ENCODE measurements at places on chromosomes 7 and 10.
A peak's percentile ranks its signal among the peaks of the same experiment; 100 is the strongest.

GRCh38 chr10:92239600-92240288, 51.1 kb downstream of the CPEB3 start:
- DNase-seq = peak; percentile 40

DNA sequence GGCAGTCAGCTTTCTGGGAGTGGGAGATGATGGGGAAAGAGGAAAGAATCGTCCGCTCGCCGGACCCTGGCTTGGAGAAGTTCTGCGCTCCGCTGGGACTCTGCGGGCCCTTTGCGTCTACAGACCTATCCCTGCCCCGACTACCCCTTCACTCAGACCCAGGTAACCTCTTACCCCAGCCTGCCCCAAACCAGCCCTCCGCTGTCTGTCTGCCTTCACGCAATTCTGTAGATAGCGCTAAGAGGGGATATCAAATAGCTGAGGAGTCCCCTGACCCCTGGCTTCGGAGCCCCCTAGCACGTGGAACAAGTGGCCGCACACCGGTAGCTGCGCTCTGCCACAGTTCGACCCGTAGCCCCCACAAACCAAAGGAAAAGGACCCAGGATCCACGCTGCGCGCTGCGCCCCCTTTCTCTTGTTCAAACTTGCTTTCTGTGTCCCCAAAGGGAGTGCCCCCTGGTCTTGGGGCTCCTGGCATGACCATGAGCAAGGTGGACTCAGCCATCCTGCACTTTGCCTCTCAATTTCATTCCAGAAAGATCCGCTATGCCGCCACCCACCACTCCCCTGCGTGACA, 7.0 kb downstream of the HOXA4 start:
- no peak for DNase-seq

DNA sequence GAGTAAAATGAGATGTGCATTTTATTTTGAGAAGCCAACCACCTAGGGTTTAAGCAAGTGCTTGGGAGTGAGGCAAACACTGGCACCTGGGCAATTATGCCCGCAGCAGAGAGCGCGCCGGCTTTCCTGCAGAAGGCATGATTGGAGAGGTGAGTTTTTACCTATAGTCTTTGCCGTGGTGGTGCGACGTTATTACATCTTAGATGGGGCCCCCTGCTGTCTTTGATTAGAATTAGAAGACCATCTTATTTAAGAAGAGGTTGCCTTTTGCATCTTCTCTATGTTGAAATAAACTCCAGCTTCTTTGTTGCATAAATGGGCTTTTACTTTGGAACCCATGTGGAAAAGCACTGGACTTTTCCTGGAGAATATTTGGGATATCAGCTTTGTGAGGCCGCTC, 409.5 kb downstream of the GLRX3 start:
- no peak for DNase-seq

DNA sequence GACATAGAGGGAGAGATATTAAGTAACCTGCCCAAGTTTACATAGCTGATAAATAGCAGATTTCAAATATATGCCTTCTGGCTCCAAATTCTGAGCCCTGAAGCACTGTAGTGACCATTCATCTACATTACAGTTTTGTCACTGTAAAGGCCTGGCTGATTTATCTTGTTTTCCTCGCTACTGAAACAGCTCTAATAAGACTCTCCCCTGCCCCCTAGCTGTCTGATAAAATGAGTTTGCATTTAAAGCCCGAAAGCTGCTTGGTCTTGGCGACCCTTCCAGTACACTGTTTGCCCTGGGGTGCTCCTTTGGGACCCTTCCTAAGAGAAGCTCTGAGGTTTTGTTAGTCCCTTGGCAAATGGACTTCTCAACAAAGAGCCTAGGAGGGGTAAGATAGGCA, 59.7 kb upstream of the RAB11FIP2 start:
- DNase-seq = no peak

DNA sequence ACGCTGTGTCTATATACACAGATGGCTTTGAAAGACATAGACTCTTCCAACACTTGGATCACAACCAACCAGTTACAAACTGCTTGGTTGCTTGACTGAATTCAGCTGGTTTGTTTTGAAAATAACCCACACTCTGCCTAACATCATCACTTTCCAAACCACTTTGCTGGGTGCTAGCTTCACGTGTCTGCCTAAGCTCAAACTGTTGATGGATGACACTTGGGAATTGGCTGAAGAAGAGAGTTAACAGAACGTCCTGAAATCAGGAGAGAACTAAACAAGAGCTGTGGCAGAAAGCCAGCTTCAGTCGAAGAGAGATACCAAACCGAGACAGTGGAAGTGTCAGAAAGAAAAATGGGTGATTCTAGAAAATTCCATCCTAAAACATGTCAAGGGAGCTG, 420.8 kb upstream of the AUTS2 start:
- DNase-seq = no peak

DNA sequence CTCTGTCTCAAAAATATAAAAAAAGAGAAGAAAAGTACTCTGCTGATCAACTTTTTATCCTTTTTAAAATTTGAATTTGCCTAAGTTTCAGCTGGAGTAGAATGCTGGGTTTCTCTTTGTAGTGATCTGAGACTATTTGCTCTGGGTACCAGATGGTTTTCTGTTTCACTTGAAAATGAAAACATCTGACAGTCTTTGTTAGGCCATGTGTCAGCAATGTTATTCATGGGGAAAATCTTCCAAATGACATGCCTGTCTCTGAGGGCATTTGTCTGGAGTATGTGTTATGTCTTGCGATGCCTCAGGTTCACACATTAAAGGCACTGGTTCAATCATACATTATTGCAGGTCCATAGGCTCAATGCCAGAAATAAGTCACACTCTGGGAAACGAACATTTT, 175.3 kb upstream of the TMEM229A start:
- DNase-seq = no peak

GRCh38 chr7:112122798-112123197, 83.4 kb downstream of the DOCK4 start:
- no peak for DNase-seq

DNA sequence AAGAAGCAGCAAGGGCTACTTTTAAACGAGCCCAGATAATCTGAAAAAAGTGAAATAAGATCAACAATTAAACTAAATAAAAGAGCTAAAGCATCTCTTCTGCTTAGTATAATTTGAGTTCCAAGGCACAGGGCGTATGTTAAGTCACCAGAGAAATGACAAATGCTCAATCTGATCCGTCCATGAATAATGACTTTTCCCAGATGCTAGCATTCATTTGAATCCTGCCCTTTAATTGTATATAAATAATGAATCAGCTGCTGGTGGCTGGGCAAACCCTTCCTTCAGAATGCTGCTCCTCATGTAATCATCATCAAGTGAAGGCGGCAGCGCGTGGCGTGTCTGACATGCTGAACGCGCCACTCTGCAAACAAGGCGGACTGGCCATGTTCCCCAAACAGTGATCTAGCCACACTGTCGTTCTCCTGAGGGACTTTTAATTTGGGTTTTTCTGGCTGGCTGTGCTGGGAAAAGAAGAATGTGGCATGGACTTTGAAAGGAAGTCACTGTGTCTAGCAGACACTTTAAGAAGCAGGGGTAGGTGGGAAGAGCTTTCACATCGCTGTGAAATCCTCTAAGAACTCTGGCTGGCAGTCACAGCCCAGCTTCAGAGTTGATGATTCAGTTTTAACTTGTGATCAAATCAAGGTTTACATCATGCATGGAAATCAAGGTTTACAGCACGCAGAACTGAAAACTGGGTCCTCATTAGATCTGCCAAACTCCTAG, 70.7 kb downstream of the BEND7 start:
- DNase-seq = no peak

DNA sequence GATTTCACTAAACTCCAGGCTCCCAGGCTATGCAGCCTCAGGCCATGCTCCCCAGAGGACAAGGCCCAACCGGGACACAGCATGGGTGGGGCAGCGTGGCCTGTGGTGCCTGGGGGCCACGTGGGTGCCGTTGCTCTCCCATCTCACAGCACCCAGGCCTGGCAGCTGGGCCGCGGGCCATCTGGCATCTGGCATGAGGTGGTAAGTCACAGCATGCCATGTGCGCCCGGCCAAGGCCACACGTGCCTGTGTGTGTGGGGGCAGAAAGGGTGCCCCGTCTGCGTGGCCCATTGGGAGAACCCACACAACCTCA, 204.1 kb downstream of the EBF3 start:
- no peak for DNase-seq

- no peak for DNase-seq
Observed at GRCh38 chr7:105978035-105978434, 15.0 kb downstream of the CDHR3 start.

DNA sequence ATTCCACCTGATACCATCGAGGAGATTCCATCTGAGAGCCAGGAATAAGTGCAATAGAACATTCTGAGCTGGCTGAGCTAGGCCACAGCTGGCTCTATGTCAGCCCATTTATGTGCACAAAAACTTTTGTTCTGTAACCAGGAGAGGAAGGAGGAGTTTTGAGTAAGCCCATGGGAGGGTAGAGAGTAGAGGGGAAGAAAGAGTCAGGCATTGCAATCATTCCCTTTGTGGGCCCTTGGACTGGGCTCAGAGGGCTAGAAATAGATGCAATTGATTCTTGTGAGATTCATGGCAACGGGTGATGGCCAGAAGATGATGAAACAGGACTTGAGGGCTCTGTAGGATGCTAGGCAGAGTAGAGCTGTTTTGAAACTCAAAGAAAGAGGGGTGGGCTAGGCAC, 104.6 kb upstream of the KIF5B start:
- DNase-seq = no peak

- DNase-seq = peak; percentile 12
Observed at GRCh38 chr7:28409716-28410627, 2.3 kb upstream of the CREB5 start.

- no peak for DNase-seq
Observed at GRCh38 chr10:62000726-62001125, 99.2 kb downstream of the ARID5B start.

GRCh38 chr10:121607310-121608055, 9.2 kb upstream of the FGFR2 start:
- DNase-seq = no peak

DNA sequence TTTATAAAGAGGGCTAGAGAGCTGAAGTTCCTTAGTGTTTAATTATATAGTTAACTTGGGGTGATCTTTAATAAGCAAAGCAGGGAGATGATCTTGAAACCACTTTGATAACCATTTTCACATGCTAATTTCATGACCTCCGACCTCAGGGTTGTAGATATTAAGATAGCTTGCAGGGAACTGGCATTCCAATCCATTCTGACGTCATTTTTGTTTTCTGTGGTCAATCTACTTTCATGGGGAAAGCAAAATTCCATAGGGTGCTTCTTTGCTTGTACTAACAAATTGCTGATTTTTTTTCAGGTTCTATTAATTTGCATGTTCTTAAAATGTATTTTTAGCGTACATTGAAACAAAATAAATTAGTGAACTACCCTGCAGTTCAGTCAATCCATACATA, 139.3 kb downstream of the CDCA7L start:
- DNase-seq = no peak

DNA sequence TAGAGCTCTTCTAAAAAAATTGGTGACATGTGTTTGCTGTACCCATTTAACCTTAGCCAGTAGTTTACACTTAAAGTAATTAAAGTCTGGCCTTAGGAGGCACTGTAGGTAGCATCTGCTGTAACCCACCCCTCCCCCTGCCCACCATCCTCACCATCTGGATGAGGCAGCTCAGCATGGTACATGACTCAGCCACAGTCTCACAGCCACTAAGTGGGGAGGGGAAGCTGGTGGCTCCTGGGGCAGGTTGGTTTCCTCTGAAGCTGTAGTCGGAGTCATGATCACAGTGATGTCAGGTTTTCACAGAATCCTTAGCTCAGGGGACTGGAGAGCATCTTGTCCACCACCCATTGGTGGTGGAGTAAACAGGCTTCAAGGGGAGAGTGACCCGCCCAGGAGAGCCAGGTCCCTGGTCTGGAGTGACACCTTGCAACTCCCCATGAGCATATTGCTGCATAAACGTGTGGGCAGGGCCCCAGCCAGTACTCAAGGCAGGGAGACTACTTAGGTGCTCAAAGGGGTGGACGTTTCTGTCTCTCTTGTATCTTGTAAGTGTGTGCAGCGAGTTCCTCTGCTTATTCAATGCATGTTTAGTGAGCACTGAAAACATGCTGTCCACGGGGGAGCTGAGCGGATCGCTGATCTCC, 125.9 kb downstream of the GRK5 start:
- peak; percentile 53 for DNase-seq

DNA sequence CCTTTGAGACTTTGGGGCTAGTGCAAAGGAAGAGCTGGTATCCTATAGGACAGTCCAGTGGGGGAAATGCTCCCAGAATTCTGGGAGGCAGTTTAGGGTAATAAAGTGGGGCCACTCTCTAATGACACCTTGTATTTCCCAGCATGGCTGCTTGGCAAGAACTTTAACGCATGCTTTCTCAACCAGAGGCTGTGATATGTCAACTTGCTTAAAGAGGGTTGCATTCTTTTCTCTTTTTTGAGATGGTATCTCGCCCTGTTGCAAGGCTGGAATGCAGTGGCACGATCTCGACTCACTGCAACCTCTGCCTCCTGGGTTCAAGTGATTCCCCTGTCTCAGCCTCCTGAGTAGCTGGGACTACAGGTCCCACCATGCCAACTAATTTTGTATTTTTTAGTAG, 38.4 kb downstream of the ALDH18A1 start:
- DNase-seq = no peak

DNA sequence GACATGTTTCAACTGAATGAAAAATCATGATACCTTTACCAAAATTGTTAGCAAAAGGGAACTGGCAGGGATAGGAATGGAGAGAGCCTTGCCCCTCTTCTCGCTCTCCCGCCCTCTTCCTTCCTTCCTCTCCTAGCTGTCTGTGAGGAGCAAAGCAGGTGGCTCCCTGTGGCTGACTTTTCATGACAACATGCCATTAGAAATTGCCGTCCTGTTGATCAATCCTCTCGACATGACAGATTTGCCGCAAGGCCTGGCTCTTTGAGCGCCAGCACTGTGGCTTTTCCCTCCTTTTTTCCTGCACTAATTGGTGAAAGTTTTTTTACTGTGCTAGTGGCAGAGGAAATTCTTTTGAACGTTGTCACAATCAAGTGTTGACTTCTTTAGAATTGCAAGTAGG, 171.1 kb downstream of the TCF7L2 start:
- no peak for DNase-seq

GRCh38 chr10:80485946-80486764, 32.0 kb downstream of the TSPAN14 start:
- no peak for DNase-seq

DNA sequence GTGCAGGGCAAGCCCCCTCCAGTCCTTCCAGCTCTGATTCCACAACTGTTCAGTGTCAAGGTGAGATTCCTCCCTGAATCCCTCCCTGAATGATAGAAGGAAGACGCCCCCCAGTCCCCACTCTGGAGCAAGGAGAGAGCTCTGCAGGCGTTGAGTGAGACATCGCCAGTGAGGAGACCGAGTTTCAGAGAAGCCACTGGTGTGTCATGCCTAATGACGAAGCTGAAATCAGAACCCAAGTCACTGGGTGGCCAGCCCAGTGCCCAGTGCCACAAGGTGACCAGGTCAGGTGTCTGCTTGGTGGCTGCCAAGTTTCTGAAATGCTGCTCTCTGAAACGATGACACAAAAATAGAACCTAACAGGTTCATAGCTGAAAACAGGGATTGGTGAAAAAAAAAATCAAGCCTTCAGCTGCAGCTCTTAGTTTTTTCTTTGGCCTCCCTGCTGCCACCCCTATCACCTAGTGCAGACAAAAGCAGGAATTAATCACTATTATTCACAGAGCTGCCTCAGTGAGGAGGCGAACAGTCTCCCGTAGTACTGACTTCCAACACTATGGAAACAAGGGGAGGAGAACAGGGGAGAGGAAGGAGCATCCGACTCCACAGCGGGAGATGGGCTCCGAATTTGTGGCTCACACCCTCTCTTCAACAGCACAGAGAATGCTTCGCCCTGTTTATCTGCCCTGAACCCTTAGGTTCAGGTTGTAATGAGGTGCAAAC, 153.5 kb downstream of the ARHGAP12 start:
- DNase-seq = no peak

- no peak for DNase-seq
Observed at GRCh38 chr7:95766657-95767056, 5.7 kb upstream of the DYNC1I1 start.

- DNase-seq = no peak
Observed at GRCh38 chr10:23606456-23606855, 167.6 kb downstream of the OTUD1 start.
